COLO829 (cell line): ENCODE measurements at places on chromosomes 5 and 9.

GRCh38 chr5:133425222-133425621, 187.1 kb downstream of the FSTL4 start:
- no peak for DNase-seq

DNA sequence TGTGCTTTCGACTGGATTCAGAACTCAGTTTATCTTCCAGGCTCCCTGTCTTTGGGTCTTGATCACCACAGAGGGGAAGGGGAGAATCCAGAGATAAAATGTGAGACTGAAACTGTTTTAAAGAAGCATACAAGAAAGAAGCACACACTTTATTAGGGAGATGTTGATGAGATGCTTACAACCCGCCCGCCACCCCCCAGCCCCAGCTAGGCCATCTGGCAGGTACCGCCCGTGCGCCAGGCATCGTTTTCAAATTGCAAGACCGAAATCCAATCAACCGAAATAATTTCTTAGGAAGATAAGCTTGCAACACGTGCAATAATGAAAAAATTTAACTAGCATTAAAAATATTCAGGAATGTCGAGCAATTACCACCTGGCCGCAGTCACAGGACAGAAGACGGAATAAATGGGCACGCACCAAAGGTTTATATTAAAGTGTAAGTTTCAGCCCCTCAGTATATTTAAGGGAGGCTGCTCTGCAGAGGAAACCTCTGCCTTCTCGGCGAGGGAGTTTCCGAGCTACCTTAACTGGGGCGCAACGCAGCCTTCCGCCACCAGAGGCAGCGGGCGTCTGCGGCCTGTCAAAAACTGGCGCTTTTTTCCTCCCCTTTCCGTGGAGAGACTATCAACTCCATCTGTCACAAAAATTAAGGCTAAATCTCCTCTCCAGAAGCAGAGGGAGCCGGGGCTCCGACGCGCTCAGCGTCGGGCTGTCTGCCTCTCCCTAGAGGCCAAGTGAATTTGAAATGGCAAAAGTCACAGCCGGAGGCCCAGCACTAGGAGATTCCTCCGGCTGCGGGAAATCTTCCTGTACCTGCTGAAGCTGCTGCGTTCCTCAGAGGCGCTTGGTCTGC, 996 bp upstream of the GAS1 start:
- peak; percentile 68 for DNase-seq

GRCh38 chr9:133910855-133911514, 81.1 kb downstream of the VAV2 start:
- no peak for DNase-seq

- DNase-seq = no peak
Measured at GRCh38 chr5:141640698-141641097, 3.9 kb downstream of the RELL2 start.

DNA sequence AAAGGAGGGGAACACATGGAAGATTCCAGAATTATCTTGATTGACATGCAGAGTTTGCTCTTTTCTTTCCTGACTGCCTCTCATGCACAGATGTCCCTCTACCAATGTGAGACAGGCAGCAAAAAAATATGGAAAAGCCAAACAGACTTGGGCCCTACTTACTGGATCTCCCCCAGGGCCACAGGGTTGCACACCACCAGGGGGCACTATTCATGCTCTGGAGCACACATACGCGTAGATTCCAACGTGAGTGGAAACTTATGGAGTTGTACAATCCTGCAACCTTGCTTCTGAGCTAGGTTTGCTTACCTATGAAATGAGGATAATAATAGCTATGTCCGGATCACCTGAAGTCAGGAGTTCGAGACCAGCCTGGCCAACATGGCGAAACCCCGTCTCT, 319.5 kb downstream of the ARHGEF28 start:
- no peak for DNase-seq

DNA sequence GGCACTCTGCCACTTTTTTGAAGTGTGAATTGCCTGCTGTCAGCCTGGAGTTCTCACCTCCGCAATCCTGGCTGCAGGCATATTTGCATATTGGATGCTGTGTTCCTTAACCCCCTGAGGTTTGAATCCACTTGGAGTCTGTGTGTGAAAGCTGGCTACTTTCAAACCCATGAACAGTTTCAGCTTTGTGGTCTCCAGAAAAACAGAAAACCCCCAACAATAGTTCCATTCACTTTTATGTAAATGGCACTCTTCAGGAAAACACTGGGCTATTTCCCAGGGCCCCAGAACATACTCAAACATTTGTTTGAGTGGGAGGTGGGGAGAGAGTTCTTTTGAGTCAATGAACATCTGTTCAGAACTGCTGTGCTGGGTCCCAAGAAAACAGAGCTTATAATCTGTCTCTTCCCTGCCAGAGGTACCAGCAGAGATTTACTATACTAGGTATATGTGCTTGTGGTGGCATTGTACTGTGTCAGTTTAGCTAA, 5.0 kb downstream of the NUDT2 start:
- peak; percentile 95 for DNase-seq

GRCh38 chr5:141692919-141693725, 11.1 kb upstream of the ARAP3 start:
- DNase-seq = peak; percentile 66

GRCh38 chr5:136034492-136034891, 5.7 kb downstream of the TGFBI start:
- DNase-seq = no peak

- no peak for DNase-seq
Measured at GRCh38 chr5:164098531-164098930, 593.1 kb downstream of the MAT2B start.

- DNase-seq = no peak
Measured at GRCh38 chr5:103315455-103315854, 56.9 kb downstream of the MACIR start.

DNA sequence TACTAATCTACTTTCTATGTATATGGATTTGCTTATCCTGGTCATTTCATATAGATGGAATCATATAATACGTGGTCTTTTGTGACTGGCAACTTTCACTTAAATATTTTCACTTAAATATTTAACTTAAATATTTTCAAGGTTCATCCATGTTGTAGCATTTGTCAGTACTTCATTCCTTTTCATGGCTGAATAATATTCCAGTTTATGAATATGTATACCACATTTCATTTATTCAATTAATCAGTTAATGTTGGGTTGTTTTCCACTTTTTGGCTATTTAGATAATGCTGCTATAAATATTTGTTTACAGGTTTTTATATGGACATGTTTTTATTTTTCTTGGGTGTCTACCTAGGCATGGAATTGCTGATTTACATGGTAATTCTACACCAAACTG, 7.7 kb downstream of the PRRC1 start:
- DNase-seq = no peak

DNA sequence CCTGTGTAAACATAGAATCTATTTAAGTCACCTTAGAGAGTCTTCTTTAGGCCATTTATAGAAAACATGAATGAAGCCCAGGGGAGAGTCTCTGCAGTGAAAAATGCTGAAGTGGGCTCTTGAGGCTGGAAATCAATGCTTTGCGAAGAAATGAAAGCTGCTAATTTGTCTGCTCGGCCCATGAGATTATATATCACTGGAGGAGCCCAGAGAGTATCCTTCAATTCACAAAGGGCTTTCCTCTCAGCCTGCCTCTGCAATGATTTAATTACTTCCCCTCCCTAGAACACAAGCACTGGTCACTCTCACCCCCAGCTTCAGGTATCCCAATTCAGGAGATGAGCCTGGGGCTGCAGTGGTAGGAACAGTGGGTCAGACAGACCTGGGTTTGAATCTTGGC, 8.2 kb upstream of the DRD1 start:
- no peak for DNase-seq

GRCh38 chr9:33113799-33114547, 37.5 kb upstream of the SMU1 start:
- no peak for DNase-seq

- no peak for DNase-seq
Measured at GRCh38 chr5:19837536-19838174, 150.3 kb downstream of the CDH18 start.

- DNase-seq = no peak
Measured at GRCh38 chr9:3299872-3300271, 225.9 kb downstream of the RFX3 start.

DNA sequence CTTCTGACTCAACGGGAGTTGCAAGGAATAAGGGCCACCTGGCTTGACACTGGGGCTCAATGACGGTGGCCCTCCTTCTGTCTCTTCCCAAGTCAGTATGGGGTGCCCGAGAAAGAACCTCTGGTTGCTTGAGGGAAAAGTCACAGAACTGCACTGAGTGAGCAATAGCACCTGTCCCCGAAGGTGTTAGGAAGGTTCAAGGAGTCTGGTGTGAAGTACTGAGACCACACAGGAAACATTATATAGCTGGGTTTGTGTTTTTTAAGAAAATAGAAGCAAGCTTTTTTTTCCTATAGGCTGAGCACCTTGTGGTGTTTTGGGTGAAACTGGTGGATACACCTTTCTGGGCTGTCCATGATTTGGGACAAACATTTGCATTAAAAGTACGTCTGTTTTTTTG, 62.9 kb downstream of the SPIN1 start:
- DNase-seq = no peak

- peak; percentile 13 for DNase-seq
Measured at GRCh38 chr5:91419571-91420537, 36.7 kb upstream of the ARRDC3 start.

DNA sequence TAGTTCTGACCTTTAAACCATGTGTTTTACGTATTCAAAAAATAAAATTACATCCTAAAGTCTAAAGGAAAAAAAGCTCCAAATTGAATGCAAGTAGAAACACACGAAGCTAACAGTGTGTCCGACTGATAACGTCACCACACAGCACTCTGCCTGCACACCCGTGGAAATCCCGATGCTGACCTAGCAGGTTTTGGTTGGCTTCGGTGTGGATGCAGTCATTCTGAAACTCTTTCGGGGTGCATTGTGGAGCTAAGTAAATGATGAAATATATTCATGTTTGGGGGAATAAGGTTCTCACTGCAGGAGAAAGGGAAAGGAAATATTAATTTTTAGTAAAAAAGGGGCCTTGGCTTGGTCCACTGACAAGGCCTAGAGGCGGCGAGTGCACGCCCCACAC, 2.0 kb downstream of the RASGEF1C start:
- no peak for DNase-seq

DNA sequence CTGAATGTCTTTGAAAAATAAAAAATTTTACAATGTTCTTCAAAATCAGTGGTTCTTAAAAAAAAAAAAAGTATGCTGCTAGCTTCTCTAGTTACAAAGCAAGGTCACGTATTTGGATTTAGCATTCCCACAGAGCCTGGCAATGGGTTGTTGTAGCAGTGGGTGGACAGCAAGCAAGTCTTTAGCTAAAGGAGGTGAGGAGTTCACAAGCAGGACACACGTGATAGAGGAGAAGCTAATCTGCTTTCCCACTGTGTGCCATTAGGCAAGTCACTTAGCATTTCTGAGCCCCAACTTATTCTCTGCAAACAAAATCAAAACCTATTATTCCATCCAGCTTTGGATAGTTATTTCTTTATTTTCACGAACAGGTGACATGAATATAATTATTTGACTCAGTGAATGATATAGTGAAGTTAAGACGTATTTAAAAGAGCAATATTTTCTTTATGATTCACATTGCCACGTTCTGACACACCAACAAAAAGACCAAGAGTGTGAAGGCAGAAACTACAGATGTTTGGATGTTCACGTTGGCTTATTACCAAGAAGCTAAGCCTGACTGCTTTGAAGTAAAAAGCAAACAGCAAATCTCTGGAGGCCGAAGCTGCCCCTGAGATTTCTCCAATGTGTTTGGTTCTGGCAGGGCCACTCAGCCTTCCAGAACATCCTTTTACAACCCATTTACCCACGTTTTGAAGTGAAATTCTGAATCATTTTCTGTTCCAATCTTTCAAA, 612.1 kb upstream of the CDH6 start:
- no peak for DNase-seq

DNA sequence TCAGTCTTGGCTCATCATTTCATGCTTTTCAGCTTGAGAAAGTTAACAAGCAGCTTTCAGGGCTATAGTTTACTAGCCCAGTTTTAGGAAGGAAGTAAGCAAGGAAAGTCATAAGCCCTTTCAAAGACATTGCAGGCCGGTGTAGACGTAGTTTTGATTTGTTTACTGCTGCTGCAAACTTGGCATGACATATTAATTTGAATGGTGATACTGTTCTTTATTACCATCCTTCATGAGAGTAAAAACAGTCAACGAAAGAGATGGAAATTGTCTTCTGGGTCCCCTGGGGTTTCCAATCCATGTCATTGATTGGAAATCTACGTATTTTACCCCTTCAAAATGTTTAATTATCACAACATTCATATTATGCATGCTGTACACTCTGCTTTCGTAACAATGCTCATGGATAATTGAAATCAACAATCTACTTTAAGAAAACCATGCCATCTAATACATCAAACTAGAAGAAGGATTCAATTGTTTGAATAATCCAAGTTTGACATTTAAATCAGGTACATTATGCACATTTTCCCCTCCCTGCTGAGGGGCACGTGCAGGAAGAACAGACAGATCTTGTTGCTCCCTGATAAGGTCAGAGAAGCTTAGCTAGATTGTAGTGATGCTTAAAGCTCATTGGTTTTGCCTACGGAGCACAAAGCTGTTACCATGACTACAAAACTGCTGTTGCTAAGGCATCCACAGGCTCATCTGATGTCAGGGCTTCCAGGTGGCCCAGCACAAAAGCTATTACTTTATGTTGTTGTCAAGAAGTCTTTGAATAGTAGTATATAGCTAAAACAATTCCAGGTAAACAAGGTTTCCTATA, 139.9 kb upstream of the PRLR start:
- peak; percentile 8 for DNase-seq

GRCh38 chr9:123378025-123378424, 22.0 kb downstream of the CRB2 start:
- no peak for DNase-seq

- no peak for DNase-seq
Measured at GRCh38 chr5:133876266-133876665, 92.2 kb downstream of the C5orf15 start.

GRCh38 chr5:885529-885928, 7.1 kb downstream of the BRD9 start:
- no peak for DNase-seq

- DNase-seq = no peak
Measured at GRCh38 chr5:97735209-97735608, 552.2 kb upstream of the RIOK2 start.

- no peak for DNase-seq
Measured at GRCh38 chr9:135914921-135915320, 7.6 kb upstream of the CAMSAP1 start.

DNA sequence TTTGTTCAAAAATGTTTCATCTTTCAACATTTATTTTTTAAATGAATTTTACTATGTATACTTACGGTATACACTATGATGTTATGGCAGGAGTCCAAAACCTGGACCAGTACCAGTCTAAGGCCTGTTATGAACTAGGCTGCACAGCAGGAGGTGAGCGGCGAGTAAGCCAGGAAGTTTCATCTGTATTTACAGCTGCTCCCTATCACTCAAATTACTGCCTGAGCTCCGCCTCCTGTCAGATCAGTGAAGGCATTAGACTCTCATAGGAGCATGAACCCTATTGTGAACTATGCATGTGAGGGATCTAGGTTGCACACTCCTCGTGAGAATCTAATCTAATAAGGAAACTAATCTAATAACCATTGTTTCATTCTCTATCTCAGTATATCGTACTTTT, 715.5 kb upstream of the PTPRD start:
- no peak for DNase-seq

DNA sequence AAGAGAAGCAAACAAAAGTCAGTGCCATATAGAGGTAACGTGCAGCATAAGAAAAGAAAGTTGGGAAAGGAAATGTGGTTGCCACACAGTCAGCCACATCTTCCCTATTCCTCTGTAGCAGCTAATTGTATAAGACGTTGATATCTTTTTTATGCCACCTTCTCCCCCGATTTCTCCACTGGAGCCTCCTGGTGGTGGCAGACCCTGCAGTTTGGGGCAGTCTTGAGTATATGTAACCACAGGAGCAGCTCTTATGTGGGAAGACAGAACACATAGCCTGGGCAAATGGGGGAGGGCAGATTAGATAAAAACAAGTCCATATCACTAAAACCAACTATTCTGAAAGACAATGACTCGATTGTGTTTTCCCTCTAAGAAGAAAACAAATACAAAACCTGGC, 99.7 kb downstream of the PLCXD3 start:
- DNase-seq = no peak
